Fibroblast of skin of scalp (primary cell): ENCODE measurements at places on chromosomes 2 and 18.

- DNase-seq, result no peak
These were observed 7.0 kb downstream of the INHBB start for GRCh38 chr2:120352696-120353590.

DNA sequence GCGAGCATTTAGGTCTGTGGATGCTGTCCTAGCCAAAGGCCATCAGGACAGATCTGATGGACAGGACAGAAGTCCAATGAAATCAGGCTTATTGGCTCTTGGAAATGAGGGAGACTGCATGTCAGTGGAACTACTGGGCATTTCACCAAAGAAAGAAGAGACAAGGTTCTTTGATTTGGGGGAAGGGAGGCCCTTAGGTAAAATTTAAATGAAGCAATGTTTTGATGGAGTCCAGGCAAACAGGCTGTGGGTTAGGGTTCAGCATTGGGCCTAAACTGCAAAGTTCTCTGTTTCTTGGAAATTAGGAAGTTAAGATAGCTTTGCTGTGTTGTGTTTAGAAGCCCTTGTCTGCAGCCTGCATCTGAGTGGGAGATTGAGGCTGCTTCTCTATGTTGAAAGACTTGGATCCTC, 31.6 kb upstream of the RNF149 start:
- DNase-seq, result peak; percentile 18

- peak; percentile 30 for DNase-seq
These were observed 37.4 kb downstream of the CHN1 start for GRCh38 chr2:174967691-174968260.

DNA sequence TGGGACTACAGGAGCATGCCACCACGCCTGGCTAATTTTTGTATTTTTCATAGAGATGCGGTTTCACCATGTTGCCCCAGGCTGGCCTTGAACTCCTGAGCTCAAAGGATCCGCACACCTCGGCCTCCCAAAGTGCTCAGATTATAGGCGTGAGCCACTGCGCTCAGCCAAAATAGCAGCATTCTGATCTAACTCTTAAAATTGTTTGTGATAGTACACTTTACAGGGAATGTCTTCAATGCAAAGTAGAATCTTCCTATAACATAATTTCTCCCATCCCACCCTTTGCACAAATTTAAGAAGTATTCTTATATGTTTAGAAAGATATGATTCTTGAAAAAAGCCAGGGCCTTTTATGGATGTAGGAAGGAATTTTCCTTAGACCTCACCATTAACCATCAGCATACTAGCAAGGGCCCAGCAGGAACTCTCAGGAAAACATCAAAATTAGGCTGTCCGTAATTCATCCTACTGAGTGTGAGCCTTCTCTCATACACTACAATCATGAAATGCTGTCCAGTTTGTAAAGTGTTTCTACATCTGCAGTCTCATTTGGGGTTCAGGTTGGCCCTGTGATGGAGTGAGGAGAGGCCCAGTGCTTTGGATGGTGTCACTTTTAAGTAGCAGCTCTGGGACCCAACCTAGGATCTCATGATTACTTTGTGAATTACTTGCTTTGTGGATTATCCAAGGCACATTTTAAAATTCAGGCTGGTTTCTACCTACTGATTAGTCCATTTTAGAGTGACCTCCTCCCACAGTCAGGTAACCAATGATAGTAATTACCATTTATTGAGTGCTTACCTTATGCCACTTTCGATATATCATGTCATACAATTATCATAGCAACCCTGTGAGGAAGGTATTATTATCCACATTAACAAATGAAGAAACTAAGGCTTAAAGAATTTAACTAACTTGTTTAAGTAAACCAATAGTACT, 37.5 kb upstream of the DLX1 start:
- no peak for DNase-seq

GRCh38 chr2:206836722-206837121, 71.3 kb downstream of the FASTKD2 start:
- no peak for DNase-seq

DNA sequence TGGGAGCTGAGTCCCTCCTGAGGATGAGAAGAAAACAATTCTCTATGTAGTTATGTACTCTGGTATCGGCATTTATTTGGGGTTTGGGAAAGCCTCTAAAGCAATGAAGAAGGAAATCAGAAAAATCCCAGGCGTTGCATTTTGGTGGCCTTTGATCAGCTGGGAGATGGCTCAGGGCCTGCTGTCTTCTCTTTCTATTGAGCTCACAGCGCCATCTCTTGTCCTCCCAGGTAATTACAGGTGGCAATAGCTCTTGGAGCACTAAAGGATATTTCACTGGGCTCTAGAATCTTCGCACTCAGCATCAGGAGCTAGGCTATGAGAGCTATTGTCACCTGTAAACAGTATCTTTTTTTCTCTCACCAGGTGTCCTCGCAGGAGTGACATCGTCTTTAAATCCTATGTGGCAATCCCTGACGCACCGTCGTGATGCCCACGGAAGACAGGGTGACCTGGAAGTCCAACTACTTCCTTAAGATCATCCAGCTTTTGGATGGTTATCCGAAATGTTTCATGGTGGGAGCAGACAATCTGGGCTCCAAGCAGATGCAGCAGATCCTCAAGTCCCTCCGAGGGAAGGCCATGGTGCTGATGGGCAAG, 76.1 kb upstream of the PMAIP1 start:
- DNase-seq, result peak; percentile 86
